Activated CD4-positive, alpha-beta memory T cell treated with anti-CD3 and anti-CD28 coated beads for 36 hours (primary cell): ENCODE measurements at places on chromosomes 13 and 19.

GRCh38 chr13:105997581-105998550 is 537.6 kb downstream of the EFNB2 start:
- DNase-seq: no peak

DNA sequence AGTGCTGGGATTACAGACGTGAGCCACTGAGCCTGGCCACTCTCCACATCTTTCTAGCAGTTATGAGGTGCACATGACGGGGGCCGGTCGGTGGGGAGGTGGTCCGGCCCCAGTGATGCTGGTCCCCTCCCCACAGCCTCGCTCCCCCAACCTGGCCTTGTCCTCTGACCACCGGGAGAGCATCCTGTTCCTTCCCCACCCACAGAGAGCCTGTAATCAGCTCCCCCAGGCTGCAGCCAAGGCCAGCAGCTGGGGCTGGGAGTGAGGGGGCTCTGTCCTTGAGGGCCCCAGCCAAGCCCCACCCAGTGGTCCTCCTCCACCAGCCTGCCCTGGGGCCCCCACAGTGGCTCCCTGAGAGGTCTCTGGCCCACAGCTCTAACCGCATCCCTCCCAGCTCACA is 3.0 kb upstream of the INSL3 start:
- DNase-seq: no peak

DNA sequence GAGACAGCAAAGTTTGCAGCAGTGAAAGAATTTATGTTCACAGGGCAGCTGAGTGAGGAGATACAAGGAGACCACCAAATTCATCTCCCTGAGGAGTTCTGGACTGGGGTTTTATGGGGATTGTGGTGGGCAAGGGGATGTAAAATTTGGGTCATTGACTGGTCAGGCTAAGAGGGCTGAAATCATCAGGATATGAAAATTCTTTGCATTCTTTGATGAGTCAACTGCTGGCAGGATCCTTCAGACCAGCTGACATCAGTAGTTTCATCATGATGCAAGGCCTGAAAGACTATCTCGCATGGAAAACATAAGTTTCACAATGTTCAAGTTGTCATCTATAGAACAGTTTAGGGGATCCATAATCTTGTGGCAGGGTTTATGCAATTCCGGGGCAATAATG is 869.5 kb upstream of the PCDH9 start:
- no peak for DNase-seq

- no peak for DNase-seq
These were observed 16.0 kb downstream of the TMEM272 start for GRCh38 chr13:51828730-51829567.

- DNase-seq: no peak
These were observed 171.5 kb downstream of the DLEU7 start for GRCh38 chr13:50672025-50672424.

- no peak for DNase-seq
These were observed 144.8 kb downstream of the DACH1 start for GRCh38 chr13:71722206-71722605.

GRCh38 chr19:31303262-31303815 is 45.9 kb downstream of the TSHZ3 start:
- no peak for DNase-seq

- no peak for DNase-seq
These were observed 1.8 kb upstream of the FBN3 start for GRCh38 chr19:8150998-8151766.

- DNase-seq: peak; percentile 48
These were observed 21.5 kb downstream of the EBPL start for GRCh38 chr13:49669735-49670309.

GRCh38 chr13:40498461-40498860 is 168.0 kb downstream of the FOXO1 start:
- no peak for DNase-seq

DNA sequence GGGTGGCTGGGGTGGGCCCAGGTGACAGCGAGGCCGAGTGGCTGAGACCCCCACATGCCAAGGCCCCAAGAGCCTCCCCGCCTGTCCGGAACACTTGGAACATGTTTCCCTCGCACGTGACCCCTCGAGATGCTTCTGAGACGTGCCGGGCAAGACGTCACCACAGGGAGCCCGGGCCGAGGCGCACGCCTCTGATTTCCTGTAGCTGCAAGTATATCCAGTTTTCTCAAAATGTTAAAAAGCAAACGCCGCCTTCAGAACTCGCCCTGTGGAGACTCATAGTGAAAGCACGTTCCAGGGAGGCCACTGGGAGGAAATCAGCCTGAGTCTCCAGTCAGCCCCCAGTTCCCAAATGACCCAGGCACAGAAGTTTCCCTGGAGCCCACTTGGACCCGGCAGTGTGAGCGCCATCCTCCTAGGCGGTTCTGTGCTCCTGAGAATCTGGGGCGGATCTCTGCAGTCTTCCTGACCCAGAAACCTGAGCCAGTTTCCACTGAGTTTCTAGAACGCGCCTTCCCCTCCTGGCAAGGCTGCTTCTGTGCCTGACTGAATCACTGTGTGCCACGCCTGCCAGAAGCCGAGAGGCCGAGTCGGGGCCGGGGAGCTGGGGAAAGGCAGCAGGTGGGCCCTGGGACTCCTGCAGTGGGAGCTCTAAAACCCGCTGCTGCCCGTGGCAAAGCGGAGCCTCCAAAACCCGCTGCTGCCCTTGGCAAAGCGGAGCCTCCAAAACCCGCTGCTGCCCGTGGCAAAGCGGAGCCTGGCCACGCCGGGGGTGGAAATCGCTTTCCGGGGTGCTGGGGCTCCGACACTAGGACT is 179.3 kb downstream of the KDM4B start:
- DNase-seq: no peak

DNA sequence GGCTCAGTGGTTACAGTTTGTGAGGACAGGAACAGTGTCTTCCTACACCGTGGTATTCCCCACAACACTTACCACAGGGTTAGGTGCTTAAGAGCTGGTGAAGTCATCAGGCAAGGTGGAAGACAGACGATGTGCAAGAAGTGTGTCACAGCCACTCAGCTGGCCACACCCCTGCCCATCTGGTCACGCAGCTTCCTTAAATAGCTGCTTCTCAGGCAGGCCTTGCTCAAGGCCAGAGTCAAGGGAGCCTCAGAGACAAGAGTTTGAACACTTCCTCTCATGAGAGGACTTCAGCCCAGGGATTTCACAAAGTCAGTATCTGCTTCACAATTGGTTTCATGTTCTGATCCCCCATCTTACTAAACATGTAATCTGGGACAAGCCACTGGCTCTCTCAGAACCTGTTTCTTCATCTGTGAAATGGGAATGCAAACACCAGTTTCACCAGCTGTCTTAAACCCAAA is 80.3 kb upstream of the FRY start:
- DNase-seq: peak; percentile 22

- DNase-seq: peak; percentile 22
These were observed 347.4 kb downstream of the FGF9 start for GRCh38 chr13:22018076-22018835.

GRCh38 chr13:107422421-107422820 is 792.9 kb downstream of the LIG4 start:
- DNase-seq: no peak
